AG04450 (cell line): ENCODE measurements at places on chromosomes 12 and 14.
A peak's percentile ranks its signal among the peaks of the same experiment; 100 is the strongest.

DNA sequence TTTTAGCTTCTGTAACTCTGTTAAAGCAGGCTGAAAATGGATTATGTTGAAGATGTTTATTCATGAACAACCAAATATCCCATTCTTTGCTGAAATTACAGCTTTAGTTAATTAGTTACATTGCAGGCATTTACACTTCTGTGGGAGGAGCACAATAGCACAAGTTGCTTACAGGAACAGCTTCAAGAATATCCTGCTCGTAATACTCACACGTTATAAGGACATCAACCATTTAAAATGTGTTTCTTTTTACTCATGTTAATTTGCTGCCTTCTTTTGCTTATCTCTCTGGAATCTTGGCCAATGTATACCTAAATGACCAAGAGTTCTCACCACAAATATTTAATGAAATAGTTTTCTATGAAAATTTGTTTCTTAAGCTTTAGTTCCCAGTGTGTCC is 305.2 kb upstream of the SYT1 start:
- no peak for DNase-seq

GRCh38 chr14:92414690-92415445 is 91.9 kb downstream of the SLC24A4 start:
- DNase-seq: no peak

DNA sequence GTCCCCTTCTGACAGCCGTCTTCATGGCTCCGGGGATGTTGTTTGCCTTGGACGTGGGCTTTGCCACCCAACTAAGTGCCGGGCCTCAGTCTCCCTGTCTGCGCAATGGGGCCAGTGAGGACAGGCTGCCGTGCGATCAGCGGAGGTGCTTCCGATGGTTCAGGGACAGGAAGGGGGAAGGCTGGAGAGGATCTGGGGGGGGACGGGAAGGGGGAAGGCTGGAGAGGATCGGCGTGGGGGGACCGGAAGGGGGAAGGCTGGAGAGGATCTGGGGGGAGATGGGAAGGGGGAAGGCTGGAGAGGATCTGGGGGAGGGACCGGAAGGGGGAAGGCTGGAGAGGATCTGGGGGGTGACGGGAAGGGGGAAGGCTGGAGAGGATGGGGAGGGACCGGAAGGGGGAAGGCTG is 3.4 kb downstream of the MMP17 start:
- peak; percentile 69 for DNase-seq

- DNase-seq: no peak
Observed at GRCh38 chr12:3164454-3165077, 87.4 kb downstream of the TSPAN9 start.

DNA sequence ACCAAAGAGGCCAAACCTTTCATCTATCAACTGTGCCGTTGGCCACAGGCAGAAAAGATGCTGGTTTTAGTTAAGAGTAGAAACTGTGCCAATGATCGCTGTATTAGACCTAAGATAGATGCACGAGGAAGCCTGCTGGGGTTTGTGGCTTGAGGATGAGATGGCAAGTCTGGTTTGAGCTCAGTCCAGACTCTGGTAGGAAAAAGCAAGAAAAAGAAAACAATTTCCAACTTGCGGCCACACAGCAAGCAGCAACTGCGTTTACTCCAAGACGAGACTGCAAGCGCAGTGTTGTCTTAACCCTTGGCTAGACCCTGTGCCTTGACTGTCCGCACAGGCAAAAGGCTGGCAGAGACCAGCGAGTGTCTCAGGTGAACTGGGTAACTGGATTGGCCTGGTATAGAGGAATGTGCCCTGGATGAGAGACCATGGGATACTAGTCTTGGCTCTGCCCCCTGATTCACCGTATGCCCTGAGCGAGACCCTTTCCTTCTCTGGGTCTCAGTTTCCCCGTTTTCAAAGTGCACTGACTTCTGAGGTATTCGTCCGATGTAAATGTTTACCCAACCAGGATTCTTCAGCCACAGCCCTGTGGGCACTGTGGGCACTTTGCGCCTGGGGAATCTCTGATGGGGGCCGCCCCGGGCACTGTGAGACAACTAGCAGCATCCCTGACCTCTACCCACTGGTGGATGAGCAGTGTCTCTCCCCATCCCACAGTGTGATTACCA is 113.4 kb downstream of the DICER1 start:
- DNase-seq: no peak

GRCh38 chr12:127548123-127548553 is 718.8 kb upstream of the TMEM132C start:
- DNase-seq: no peak

- no peak for DNase-seq
Observed at GRCh38 chr12:6866920-6867412, 365 bp upstream of the TPI1 start.

- peak; percentile 93 for DNase-seq
Observed at GRCh38 chr14:61178226-61179060, 102.7 kb downstream of the TMEM30B start.

DNA sequence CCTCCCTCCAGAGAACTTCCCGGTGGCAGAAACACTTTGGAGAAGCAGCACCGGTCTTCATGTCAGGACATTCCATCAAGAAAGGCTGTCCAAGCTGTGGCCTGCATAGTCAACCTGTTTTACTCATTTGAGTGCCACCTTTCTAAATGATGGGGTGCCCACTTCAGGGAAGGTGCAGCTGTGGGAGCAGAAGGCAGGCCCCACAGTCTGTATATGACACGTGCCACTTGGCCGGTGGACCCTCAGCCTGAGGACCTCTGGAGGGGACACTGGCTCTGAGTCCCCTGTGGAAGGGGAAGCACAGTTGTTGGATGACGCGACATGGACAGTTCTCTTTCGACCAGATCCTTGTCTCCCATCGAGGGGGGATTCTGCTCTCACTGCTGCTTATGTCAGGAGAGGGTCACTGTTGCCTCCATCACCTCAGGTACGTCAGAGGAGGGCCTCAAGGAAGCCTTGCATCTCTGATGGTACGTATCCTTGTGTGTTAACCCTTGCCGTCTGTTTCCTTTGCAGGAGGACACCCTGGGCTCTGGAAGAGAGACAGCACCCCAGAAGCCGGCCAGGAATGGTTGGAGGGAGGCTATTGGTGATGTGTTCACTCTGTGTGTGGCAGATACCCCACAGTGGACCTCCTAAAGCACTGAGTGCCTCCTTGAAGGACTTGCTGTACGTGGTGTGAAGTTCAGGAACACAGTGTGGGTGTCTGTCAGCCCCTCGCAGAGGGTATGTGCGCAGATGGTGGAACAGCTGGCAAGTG is 132.1 kb upstream of the RTL1 start:
- DNase-seq: no peak

DNA sequence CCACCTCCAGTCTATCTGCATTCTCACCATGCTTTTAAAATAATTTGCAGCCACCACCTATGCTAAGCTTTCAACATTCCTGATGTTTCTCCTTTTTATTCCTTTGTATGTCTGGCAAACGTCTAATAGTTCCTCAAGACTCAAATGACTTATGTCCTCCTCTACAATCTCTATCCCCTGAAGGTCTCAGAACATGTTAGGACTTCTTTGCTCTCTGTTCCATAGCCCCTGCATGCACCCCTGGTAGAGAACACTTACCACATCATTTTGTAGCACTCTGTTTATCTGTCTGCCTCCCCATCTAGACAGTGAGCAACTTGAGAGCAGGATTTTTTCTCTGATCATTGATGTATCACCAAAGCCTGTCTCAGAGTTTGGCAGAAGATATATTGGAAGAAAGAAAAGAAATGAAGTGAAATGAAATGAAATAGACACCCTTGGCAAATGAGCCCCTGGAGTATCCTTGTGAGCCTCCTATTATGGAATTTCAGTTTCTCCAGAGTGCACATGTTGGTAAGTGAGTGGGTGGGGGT is 1231.2 kb upstream of the FLRT2 start:
- DNase-seq: no peak

DNA sequence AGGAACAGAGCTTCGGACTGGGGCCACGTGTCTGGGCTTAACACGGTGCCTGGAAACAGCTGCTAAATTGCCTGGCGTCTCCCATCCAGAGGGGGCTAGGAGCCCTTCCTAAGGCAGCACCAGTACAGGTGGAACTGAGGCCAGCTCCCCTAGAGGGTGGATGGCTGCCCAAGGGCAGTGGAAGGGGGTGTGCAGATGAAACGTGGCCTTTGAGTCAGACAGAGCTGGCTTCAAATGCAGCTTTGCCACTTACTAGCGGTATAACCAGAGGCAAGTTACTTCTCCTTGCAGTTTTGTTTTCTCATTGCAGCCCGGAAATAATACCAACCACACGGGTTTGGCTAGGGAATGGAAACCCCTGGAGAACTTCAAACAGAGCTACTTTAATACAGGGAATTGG is 59.3 kb upstream of the SLC24A4 start:
- no peak for DNase-seq

- no peak for DNase-seq
Observed at GRCh38 chr12:79067977-79068376, 203.4 kb downstream of the SYT1 start.

DNA sequence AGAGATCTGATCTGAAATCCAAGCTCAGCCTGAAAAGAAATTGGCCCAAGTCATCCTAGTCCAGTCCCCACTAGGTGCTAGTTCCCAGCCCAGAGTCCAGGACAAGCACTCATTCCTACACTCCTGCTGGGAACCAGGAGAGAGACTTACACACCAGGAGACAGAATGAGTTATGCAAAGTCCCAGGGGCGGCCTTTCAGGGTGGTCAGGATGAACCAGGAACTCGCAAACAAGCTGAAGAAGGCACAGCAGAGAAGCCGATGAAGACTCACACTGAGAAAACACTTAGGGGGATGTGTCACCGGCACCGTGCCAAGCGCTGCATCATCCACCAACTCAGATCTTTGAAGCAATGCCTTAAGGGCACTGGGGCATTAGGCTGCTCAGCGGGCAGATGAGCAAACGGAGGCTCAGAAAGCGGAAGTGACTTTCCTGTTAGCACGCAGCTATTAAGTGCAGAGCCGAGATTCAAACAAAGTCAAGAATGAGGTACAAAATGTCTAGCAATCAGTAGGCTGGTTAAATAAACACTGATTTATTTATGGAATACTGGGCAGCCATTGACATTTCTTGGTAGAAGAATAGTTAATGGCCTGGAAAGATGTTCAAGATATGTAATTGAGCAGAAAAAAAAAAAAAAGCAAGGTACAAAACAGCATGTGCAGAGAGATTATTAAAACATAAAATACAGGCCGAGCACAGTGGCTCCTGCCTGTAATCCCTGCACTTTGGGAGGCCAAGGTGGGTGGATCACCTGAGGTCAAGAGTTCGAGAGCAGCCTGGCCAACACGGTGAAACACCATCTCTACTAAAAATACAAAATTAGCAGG is 78.7 kb downstream of the LRRC74A start:
- DNase-seq: peak; percentile 92

DNA sequence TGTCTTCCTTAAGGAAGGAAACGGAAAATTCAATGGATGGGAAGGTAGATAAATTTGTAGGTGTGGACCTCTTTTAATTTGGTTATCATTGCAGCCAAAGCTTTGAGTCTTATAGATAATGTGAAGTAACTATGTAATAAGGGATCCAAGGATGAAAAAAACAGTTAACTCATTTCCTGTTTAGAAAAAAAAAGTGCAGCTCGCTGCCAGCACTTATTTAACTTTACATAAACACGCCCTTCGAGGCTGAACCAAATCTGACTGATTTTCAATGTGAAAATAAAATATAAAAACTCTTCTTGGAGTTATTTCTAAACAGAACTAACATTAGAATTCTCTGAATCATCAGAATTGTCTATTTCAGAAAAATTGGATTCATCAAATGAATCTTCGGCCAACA is 7.0 kb downstream of the NUBPL start:
- DNase-seq: peak; percentile 15

DNA sequence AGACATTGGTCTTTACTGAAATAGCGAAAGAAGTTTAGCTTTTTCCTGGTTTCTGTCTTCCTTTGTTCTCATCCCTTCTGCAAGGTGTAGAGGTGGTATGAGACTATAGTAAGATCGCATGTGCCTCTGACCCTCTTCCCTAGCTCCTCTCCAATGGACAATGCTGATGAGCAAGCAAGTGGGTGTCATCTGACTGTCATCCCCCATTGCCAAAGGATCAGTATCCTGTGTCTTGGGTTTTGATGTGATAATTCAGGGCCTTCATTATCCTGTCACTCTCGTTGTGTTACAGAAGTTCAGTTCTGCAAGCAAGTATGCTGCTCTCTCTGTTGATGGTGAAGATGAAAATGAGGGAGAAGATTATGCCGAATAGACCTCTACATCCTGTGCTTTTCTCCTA is 10.0 kb upstream of the TNS2 start:
- DNase-seq: no peak

GRCh38 chr12:92556141-92556540 is 146.6 kb upstream of the PLEKHG7 start:
- DNase-seq: no peak

DNA sequence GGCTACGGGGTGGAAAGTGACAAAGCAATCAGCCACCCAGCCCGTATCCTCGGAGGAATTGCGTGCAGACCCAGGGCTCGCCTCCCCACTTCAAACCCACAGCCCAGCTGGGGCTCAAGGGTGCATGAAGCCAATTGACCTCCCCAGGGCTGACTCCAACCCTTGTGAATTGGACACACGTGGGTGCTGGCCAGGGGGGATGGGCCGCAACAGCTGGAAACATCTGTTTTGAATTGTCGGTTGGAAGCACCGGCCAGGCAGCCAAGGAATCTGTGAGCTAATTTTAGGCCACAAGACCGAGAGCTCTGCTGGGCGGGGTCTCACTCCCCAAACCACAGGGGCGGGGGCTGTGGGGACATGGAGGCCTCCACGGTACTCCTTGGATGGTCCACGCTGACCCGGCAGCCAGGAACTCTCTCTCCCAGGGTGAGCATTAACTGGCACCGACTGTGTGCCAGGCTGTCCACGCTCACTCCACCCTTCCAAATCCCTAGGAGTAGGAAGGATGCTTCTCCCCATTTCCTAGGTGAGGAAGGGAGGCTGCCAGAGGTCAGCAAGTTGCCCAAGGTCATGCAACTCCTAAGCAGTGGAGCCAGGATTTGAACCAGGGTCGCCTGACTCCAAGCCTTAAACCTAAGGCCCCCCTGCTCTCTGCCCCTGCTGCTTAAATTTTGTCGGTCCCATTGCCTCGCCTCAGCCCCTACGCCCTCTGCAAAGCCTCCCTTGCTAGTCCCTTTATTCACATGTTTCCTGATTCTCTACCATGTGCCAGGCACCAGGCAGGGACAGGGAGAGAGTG is 11.9 kb upstream of the TMEM119 start:
- DNase-seq: peak; percentile 87

DNA sequence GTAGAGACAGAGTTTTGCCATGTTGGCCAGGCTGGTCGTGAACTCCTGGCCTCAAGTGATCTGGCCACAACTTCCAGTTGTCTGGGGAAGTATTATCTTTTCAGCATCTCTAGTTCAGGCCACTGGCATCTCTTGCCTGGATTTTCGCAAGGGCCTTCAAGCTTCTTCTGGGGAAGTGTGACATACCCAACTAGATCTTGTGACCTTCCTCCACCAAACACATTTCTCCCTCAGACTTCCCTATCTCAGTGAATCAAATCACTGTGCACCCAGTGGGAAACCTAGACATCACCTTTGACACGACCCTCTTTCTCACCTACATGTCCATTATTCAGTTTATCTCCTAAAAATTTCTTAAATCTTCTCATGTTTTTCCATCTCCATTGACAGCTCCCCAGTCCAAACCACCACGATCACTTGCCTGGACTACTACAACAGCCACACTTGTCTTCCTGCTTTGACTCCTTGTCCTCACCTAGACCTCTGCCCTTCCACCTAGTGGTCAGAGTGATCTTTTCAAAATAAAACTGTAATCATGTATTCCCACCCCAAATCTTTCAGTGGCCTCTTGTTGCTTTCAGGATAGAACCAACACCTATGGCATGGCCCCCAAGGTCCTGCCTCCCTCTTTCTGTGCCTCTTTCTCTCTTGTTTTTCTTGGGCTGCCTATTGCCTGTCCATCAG is 3.3 kb downstream of the EEF1AKMT3 start:
- no peak for DNase-seq

- DNase-seq: no peak
Observed at GRCh38 chr14:33454022-33454595, 496.8 kb downstream of the EGLN3 start.
